Stimulated activated CD4-positive, alpha-beta T cell treated with anti-CD3 and anti-CD28 coated beads, Interleukin-15, amount 100 ng/mL, for 1 hour (primary cell): ENCODE measurements at places on chromosomes 12 and 14.

- DNase-seq, result no peak
Measured at GRCh38 chr14:80959496-80959895, 4.1 kb downstream of the TSHR start.

- no peak for DNase-seq
Measured at GRCh38 chr12:6065863-6066199, 58.6 kb downstream of the VWF start.

DNA sequence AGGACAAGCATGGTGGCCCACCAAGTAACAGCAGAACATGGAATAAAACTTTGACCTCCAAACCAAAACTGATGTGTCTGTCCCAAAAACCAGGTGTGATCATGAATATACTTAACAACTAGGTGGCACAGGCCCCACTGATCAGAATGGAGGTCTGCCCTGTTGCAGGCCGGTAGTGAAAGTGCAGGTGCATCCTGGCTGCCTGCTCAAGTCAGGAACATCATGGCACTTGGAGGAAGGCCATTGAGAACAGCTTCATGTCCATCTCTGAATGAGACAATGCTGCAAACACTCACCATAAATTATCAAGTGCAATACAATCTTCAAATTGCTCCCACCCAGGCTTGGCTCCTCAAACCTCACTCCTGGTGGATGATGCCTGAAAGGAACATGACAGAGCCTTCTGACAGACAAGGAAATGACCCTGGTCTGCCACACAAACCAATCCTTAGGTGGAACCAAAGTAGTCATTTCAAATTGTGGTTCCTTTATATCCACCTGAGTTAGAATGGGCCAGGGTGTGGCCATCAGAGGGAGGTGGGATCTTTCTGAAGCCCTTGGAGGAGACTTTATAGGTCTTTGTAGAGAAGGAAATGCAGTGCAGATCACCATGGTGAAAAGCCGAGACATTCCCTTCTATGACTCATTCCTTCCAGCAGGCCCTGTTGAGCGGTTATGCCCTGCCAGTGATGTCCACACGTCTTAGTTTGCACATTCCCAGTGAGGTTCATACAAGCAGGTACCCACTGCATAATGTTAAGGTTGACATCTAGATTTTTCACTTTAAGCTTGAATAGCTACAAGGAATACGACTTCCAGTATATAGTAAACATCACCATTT is 36.0 kb downstream of the EGLN3 start:
- no peak for DNase-seq

DNA sequence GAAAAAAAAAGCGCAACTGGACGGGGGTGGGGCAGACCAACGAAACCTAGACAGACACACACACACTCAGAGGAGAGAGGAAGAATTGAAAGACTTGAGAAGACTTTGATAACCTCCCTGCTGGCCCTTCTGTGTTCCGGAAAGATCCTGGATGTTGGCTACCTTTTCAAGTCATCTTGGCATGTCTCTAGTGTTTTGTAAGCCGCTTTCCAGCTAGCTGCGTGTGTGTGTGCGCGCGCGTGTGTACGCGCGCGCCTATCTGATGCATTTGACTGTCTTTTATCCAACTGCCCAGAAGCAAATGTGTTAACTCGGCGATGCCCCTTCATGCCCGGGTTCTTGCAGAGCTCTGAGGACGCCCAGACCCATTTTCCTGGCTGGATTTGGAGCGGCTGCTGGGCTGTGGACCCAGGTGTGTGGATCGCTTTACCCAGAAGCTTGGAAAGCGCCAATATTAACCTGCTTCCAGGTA is 664 bp downstream of the LRFN5 start:
- DNase-seq, result no peak

GRCh38 chr12:21526053-21526452 is at the start of gene SPX:
Gene SPX (plus strand): TSS chr12:21526296. CDS start chr12:21526473, 177 bp downstream.
- DNase-seq, result no peak

GRCh38 chr12:71436696-71437095 is 2.9 kb upstream of the LGR5 start:
- no peak for DNase-seq

GRCh38 chr14:77832297-77832696 is 32.4 kb downstream of the ADCK1 start:
- DNase-seq, result no peak

DNA sequence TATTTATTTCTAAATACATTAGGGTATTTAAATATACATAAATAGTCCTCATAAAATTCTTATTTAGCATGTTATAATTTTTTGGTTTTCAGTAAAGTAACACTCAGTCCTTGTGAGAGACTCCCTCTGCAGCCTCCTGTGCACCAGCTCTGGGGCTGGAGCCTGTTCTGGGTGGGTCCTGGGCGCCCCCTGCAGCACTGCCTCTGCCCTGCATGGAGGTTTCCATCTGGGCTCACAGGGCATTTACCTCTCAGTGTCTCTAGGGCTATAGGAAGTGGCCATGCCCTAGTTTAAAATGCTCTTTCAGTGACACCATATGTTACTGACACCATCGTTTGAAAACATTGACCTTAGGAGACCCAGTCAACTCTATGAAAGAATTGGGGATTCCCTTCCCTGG is 1155.2 kb downstream of the TMEM121 start:
- no peak for DNase-seq

DNA sequence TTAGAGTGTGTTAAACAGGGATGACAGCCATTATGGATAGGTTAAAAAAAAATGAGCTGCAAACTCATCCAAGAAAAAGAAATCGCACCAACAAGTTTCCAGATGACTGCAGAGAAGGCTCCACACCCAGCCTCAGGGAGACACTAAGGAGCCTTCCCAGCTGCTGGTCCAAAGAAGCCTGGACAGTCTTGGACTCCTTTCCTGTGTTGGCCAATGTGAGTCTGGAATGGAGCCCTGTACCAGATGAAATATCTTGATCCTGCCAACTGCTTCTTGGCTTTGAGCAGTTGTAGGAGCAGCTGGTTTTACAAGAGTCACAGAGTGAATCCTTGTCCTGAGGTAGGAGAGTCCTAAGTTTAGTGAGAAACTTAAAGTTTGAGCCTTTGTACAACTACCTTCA is 44.5 kb downstream of the SLC38A1 start:
- DNase-seq, result no peak

DNA sequence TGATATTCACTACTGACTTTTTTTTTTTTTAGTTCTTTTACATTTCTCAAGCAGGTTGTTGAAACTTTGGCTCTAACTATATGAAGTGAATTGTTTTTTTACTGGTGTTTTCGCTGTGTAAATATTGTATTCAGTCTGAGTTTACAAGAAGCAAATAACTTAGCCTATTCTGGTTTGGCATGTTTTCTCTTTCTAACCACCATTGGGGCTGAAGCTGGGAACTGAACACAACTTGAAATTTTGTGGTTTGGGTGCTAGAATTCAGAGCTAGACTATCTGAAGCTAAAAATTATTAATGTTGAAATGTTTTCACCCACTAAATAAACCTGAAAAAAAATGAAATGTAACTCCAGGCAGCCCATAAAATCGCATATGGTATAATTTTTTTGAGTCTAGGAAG is 37.2 kb downstream of the RAD51B start:
- DNase-seq, result no peak

- no peak for DNase-seq
Measured at GRCh38 chr14:37437490-37437889, 157.6 kb downstream of the FOXA1 start.

DNA sequence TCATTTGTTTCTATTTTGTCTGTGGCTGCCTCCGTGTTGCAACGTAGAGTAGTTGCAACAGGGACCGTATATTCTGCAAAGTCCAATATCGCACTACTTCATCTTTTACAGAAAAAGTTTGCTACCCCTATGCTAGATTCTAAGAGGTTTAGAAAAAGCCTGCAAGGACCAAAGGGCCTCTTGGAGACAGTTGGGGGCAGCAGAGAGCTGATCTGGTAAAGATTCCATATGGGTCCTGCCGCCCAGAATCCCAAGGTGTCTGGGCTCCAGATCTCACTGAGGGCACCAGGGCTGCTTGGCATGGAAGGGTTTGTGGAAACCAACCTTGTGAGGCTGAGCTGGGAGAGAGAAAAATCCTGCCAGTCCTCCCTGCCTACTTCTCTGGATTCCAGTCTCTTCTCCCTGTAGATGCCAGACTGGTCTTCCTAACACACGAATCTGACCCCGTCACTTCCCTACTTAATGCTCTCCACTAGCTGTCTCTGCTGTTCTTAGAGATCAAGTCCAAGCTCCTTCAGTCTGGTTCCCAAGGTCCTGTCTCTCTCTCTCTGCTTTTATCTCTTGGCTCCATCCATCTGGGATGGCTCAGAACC is 74.6 kb downstream of the GLRX5 start:
- no peak for DNase-seq

DNA sequence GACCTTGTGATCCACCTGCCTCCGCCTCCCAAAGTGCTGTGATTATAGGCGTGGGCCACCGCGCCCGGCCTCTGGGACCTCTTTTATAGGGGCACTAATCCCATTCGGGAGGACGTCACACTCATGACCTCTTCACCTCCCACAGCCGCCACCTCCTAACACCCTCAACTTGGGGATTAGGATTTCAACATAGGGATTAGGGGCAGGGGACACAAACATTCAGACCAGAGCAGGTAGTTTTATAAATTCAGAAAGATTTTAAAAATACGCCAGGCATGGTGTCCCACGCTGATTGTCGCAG is 49.4 kb downstream of the TPCN1 start:
- DNase-seq, result no peak

DNA sequence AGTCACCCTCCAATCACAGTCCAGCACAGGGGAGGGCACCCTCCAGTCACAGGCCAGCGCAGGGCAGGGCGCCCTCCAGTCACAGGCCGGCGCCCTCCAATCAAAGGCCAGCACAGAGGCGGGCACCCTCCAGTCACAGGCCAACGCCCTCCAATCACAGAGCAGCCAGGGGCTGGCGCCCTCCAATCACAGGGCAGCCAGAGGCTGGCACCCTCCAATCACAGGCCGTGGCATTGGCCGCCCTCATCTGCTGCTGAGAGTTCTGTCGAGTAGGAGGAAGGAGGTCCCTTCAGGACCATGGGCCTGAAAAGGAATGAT is 26.6 kb downstream of the DDX51 start:
- no peak for DNase-seq
